ENCODE measurements at places on chromosomes 5 and 9. TPM values are rescaled to one million over a fixed set of nuclear protein-coding genes. Genes with fewer than 3 reads are reported as not detected.

DNA sequence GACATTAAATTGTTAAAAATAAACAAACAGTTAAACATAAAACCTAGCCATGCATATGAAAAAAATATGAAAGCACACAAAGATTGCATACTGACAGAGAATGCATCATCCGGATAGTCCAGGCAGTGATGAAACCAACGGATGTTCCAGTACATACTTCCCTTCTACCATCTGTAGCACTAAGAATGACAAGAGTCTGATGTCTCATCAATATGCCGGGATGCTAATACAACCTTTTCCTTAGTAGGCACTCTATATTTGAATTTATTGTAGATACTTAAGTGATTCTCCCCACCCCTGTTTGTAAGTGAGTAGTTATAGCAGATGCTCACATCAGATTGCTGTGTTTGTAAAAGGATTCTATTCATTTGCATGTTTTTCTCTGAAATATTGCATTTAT is 571.2 kb upstream of the WWC1 start:
- no peaks in the 10 kb centered on the region for H3K36me3 ChIP-seq
- no peak overlapping the region for H3K27ac ChIP-seq
- peaks cover 3% of the 10 kb centered on the region for H3K4me1 ChIP-seq
- H3K27me3 ChIP-seq: no peaks in the 10 kb centered on the region
- H3K4me3 ChIP-seq: no peak overlapping the region
- DNase-seq: no peak

DNA sequence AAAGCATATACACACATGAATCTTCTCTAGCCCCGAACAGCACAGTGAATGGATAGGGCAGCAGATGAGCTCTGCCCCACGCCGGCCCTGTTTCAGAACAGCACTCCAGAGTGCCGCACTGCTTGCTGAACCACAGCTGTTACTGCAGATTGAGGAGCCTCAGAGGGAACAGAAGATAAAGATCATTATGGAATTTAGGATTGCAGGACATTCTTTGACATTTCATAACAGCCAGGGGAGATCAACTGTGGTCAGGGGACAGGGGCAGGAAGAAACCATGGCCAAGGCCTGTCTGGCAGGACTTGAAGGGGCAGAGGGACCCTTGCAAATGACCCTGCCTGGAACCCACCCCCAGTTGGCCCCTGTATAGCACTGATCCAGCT is 20.6 kb downstream of the IRF1 start:
- H3K4me1 ChIP-seq: peaks cover 95% of the 10 kb centered on the region
- peak overlapping the region; percentile 6 for H3K27ac ChIP-seq
- no peak overlapping the region for H3K4me3 ChIP-seq
- H3K36me3 ChIP-seq: peaks cover 6% of the 10 kb centered on the region
- DNase-seq: no peak

DNA sequence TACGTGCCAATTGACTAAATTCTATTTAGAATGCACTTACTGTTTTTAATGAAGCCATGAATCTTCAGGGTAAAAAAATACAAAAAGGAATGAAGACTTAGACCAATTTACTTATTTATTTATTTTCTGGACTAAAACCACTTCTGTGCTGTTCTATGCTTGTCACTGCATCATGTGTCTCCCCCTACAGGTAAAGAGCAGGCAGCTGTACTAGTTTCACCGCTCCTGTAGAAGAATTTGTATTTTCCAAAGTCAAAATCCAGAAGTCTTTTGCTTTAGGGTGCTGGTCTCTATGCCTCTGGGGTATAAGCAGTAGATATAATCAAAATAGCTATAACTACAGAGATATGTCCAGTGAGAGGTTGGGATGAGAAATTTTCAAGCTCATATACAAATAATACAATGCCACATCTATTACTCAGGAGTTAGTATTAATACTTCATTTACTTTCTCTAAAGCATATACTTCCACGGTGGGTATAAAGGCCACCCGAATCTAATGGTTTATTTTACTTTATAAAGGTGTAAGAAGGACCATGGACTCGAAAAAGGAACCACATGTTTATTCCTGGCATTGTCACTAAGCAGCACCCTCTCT is 591.5 kb downstream of the RAB3C start:
- H3K4me3 ChIP-seq: no peak overlapping the region
- H3K27me3 ChIP-seq: no peaks in the 10 kb centered on the region
- DNase-seq: no peak
- H3K4me1 ChIP-seq: peaks cover 17% of the 10 kb centered on the region

DNA sequence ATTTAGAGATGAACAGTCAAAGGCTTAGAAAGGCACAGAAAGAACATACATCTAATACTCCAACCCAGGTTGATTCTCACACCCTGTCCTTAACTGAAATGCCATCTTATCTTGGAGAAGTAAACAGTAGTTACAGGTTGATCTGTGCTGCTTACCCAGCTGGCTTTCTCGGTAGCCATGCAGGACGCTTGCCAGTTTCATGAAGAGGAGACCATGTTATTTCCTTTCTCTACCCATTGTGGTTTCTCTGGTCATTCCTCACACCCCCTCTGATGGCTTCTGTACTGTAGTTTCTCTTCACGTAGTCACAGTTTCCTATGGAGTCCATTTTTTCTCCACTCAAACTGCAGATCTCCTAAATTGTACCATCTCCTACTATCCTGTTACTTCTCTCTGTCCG is 206.0 kb downstream of the SGCD start:
- H3K27me3 ChIP-seq: no peaks in the 10 kb centered on the region
- H3K4me3 ChIP-seq: no peak overlapping the region
- DNase-seq: no peak

GRCh38 chr9:130050462-130050861 is 3.2 kb upstream of the GPR107 start:
- H3K27me3 ChIP-seq: no peaks in the 10 kb centered on the region
- H3K4me1 ChIP-seq: peaks cover 45% of the 10 kb centered on the region
- no peak for DNase-seq
- no peaks in the 10 kb centered on the region for H3K36me3 ChIP-seq
- H3K27ac ChIP-seq: no peak overlapping the region

- no peak overlapping the region for H3K27ac ChIP-seq
- no peaks in the 10 kb centered on the region for H3K36me3 ChIP-seq
- no peaks in the 10 kb centered on the region for H3K27me3 ChIP-seq
- no peak for DNase-seq
- no peaks in the 10 kb centered on the region for H3K4me1 ChIP-seq
Observed at GRCh38 chr5:82388181-82388580, 110.0 kb upstream of the RPS23 start.

DNA sequence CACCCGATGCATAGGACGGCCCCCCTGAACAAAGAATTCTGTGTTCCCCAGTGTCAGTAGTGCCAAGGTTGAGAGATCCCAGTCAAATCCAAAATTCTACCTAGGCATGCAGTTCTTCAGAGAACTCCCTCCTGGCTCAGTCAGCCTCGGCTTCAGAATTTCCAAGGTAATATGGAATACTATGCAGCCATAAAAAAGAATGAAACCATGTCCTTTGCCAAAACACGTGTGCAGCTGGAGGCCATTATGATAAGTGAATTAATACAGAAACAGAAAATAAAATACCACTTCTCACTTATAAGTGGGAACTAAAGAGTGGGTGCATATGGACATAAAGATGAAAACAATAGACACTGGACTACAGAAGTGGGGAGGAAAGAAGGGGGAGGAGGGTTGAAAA is 87.1 kb upstream of the TRIO start:
- H3K36me3 ChIP-seq: no peaks in the 10 kb centered on the region
- H3K27me3 ChIP-seq: no peaks in the 10 kb centered on the region
- no peak overlapping the region for H3K4me3 ChIP-seq
- no peak overlapping the region for H3K27ac ChIP-seq
- no peak for DNase-seq
- H3K4me1 ChIP-seq: peaks cover 8% of the 10 kb centered on the region

The DMAC1 gene
- 139 TPM for total RNA-seq

- no peaks in the 10 kb centered on the region for H3K27me3 ChIP-seq
- peak overlapping the region; percentile 72 for H3K4me3 ChIP-seq
- peak overlapping the region; percentile 94 for H3K27ac ChIP-seq
- DNase-seq: peak; percentile 41
Observed at GRCh38 chr9:131739133-131739958, 530 bp downstream of the RAPGEF1 start.

The GRXCR2 gene
- 1.1 TPM for total RNA-seq

DNA sequence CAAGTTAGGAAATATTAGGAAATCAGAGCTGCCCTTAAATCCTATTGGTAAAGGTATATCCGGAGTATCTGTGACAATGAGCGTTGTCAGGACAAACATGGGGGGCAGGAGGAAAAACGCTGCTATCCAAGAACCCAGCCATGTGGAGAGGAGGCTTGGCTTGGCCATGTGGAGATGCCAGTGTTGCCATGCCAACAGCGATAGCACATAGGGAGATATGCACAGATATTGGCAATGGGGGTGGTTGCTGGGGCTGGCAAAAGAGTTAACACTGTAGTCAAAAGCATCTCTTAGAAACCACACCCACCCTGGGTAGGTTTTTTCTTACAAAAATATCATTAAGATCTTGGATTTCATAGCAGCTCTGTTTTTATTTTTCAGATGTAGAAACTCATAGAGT is 106.4 kb upstream of the ASTN2 start:
- H3K4me1 ChIP-seq: no peaks in the 10 kb centered on the region
- no peaks in the 10 kb centered on the region for H3K27me3 ChIP-seq
- no peak for DNase-seq
- H3K4me3 ChIP-seq: no peak overlapping the region
- no peaks in the 10 kb centered on the region for H3K36me3 ChIP-seq
- no peak overlapping the region for H3K27ac ChIP-seq

The NDUFS4 gene
- 187 TPM for total RNA-seq

- no peak for DNase-seq
- H3K4me3 ChIP-seq: peak overlapping the region; percentile 71
- no peak overlapping the region for H3K27ac ChIP-seq
- peaks cover 45% of the 10 kb centered on the region for H3K4me1 ChIP-seq
- H3K27me3 ChIP-seq: no peaks in the 10 kb centered on the region
- peaks cover 41% of the 10 kb centered on the region for H3K36me3 ChIP-seq
Observed at GRCh38 chr9:117707561-117707960, 3.4 kb downstream of the TLR4 start.

The PCDHGA10 gene
- total RNA-seq: 5.0 TPM

The CDC20B gene
- total RNA-seq: not detected

The SLC27A6 gene
- total RNA-seq: 61.1 TPM

DNA sequence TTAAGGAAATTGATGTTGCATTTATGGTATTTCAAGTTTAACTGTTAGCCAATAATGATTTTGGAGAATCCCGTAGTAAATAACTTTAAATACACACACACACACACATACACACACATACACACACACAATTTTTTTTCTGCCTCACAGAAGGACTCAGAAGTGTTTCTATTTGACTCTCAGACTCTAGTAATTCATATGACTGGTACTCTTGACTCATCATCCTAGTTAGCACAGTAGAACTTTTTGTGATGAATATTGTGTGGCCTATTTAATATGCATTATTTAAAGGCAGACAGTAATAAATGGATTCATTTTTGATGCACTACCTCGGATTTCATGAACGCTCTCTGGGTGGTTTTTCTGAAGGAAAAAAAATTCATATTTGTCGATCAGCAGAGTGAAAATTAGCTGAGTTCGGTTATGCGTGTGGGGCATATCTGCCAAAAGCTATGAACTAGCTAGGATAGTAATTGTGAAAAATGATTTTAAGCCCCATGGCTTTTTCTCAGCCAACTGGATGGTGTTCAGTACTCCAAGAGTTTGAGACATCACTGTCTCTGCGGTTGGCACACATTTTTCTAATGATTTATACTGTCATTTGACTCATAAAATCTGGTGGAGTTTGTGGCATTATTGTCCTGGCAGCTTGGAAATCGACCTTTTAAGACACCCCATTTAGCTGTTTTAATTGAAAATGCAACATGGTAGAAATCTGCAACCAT is 102.2 kb downstream of the PCSK5 start:
- no peaks in the 10 kb centered on the region for H3K27me3 ChIP-seq
- H3K4me1 ChIP-seq: no peaks in the 10 kb centered on the region
- H3K36me3 ChIP-seq: no peaks in the 10 kb centered on the region
- no peak for DNase-seq
- no peak overlapping the region for H3K27ac ChIP-seq

- no peak overlapping the region for H3K4me3 ChIP-seq
- H3K27me3 ChIP-seq: peaks cover 19% of the 10 kb centered on the region
- no peak overlapping the region for H3K27ac ChIP-seq
- H3K4me1 ChIP-seq: peaks cover 13% of the 10 kb centered on the region
- no peak for DNase-seq
Observed at GRCh38 chr9:112887381-112887780, 3.3 kb downstream of the SLC46A2 start.

GRCh38 chr5:78137290-78137689 is 157.2 kb downstream of the AP3B1 start:
- H3K27me3 ChIP-seq: no peaks in the 10 kb centered on the region
- H3K4me1 ChIP-seq: no peaks in the 10 kb centered on the region
- no peak for DNase-seq
- no peak overlapping the region for H3K27ac ChIP-seq
- peaks cover 24% of the 10 kb centered on the region for H3K36me3 ChIP-seq
- H3K4me3 ChIP-seq: no peak overlapping the region

DNA sequence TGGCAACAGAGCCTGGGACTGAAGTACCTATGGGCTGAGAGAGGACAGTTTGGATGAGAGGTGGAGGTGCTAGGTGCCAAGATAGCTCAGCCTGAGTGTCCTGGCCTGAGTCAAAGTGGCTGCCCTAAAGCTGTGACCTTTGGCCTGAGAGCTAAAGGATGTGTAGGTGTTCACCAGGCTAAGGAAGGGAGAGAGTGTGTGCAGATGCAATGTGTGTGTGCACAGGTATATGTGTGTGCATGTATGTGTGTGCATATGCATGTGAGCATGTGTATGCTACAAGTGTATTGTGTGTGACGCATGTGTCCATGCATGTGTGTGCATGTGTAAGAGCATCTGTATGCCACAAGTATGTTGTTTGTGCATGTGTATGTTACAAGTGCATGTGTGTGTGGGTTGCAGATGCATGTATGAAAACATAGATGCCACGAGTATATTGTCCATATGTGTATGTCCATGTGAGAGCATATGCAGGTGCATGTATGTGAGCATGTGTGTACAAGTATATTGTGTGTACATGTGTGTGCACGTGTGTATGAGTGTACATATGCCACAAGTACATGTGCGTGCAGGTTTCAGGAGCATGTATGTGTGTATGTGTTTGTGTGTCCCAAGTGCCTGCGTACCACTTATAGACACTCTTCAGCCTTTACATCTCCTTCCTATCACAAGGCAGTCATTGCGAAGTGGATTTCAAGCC is 102.6 kb downstream of the SH3TC2 start:
- H3K4me3 ChIP-seq: no peak overlapping the region
- H3K27ac ChIP-seq: no peak overlapping the region
- peaks cover 26% of the 10 kb centered on the region for H3K4me1 ChIP-seq
- no peak for DNase-seq
- H3K27me3 ChIP-seq: no peaks in the 10 kb centered on the region

DNA sequence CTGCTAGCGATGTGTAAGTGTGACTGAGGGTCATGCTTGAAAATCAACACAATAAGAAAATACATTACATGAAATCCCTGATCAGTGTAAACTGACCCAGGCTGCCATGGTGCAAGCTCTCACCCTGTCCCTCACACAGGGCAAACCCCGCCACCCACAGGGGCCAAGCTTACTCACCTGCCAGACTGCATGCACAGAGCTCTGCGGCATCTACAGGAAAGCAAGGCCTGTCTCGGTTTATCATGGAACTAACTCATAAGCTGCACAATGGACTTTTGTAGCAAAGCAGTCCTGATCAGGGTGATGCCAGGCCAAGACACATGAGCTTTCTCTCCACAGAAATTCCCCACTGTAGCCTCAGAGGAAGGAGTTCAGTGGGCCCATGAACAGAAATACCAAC is 9.7 kb downstream of the IPPK start:
- no peak for DNase-seq
- H3K4me1 ChIP-seq: peaks cover 40% of the 10 kb centered on the region
- H3K36me3 ChIP-seq: peaks cover 10% of the 10 kb centered on the region
- H3K4me3 ChIP-seq: no peak overlapping the region

GRCh38 chr5:181197326-181197951 is 7.6 kb downstream of the TRIM7 start:
- peaks cover 3% of the 10 kb centered on the region for H3K36me3 ChIP-seq
- H3K27me3 ChIP-seq: no peaks in the 10 kb centered on the region
- DNase-seq: no peak
- no peak overlapping the region for H3K4me3 ChIP-seq
- peaks cover 24% of the 10 kb centered on the region for H3K4me1 ChIP-seq

The KIAA1958 gene
- 5.6 TPM for total RNA-seq

All from left ventricle myocardium inferior (tissue), 1 donor.